ENCODE measurements at places on chromosomes 2 and 18.

- no peak for DNase-seq
Observed at GRCh38 chr2:45974762-45975408, 322.3 kb upstream of the EPAS1 start.

DNA sequence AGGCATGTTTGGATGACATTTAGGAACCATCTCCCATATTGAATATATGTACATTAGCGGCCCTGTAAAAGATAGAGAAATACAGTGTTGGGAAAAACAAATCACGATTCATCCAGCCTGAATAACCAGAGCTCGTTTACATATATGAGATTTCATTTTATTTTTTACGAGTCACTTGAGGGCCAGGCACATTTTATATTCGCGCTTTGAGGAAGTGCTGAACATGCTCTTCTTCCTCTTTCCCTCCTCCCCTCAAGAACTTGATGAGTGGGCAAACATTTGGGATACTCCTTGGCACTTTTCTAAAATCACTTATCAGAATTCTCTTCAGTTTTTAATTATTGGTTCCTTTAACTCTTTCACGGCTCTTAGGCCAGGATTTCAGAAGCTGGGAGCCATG lies 268.0 kb upstream of the TANK start:
- no peak for DNase-seq

DNA sequence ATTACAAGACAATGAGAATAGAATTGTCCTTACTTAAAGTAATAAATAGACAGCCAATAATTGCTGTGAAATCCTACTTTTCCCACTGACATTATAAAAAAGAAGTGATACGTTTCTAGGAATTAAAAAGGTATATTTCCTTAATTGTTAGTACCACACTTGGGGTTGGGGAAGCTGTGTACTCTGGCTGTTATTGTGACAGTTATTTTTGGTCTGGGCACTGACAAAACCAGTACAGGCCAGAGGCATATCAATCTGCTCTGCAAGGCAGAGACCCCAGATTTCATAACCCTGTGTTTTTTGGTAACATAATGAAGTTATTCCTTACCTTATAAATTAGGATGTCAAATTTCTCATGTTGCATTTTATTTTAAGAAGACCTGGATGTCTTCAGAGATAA lies 66.5 kb downstream of the RAB10 start:
- DNase-seq = no peak

DNA sequence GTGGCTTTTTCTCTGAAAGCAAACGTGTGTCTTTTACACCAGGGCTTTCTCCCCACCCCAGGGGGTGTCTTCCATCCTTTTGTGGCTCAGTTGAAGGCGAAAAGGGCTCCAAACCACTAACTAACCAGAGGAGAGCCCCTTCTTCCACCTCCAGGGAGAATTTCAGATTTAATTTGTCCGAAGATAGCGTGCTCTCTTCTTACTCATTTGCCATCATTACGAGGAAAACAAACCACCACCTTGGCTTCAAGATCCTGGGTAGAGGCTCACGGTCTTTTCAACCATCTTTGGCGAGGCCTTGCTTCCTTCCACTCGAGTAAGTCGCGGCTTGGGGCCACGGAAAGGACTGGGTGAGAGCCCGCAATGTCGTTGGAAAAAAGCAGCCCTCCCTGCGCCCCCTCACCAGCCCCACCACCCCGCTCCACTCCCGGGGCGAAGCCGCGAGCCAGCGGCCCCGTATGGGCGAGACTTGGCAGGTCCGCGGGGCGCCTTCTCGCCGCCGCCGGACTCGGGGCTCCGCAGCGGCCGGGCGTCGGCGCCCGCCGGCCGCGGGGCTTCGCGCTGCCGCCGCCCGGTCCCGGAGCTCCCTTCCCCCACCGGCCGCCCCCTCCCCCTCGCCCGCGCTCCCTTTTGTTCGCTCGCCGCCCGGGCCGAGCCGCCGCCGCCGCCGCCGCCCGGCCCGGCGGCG lies 1.7 kb upstream of the ZNF532 start:
- DNase-seq = peak; percentile 40

- no peak for DNase-seq
Observed at GRCh38 chr2:39062320-39062719, 58.5 kb downstream of the SOS1 start.

GRCh38 chr18:8947566-8947965 lies 154.9 kb upstream of the NDUFV2 start:
- no peak for DNase-seq

Measured in GM12892 (cell line).